ENCODE measurements at places on chromosomes 4 and X.

DNA sequence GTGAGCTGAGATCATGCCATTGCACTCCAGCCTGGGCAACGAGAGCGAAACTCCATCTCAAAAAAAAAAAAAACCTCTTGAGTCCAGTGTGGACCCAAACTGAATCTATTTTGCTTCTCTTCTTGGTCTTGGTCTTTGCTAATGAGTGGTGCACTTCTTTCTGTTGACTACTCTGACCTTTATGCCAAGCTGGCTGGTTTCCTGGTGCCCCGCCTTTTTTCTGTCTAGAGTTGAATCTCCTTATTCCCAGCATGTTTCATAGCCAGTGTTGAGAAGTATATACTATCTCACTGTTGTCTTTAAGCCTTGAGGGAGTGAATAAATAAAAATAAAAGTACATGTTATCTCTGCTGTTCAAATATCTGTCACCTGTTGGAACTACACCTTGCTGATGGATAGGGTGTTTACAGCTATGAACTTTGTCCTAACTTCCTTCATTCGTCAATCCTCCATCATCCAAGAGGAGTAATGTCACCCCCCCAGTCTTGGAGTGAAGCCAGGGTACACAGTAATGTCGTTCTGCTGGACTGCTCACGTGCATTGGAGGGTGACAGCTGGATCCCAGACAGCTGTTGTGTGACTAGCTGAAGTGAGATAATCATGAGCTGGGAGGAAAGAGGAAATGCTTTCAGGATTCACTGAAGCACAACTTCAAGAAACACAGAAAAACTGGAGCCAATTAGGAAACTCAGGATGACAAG is 99.3 kb upstream of the PRKG2 start:
- DNase-seq = no peak

- no peak for DNase-seq
These were observed 134.1 kb downstream of the ELOVL6 start for GRCh38 chr4:110064295-110064694.

- no peak for DNase-seq
These were observed 75.9 kb downstream of the C4orf51 start for GRCh38 chr4:145755802-145756201.

GRCh38 chr4:32768664-32769389 is 2048.7 kb downstream of the PCDH7 start:
- DNase-seq = no peak

DNA sequence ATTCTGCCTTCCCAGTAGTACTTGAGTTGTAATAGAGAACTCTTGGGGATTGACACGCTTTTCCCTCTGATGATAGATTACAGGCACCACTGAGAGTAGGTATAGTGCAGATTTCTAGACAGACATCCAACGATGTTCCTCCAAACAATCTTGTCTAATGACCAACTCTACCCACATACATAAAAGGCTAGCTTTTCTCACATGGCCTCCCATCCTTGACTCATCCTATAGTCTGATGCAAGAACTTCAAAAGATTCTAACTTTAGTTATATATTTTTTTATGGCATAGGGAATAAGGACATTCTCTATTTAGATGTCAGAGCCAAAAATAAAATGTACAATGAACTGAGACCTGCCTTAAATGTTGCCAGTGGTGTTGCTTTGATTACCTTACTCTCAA is 60.9 kb downstream of the GLRA2 start:
- DNase-seq = no peak

- DNase-seq = no peak
These were observed 18.7 kb downstream of the YIPF7 start for GRCh38 chr4:44632733-44633132.

DNA sequence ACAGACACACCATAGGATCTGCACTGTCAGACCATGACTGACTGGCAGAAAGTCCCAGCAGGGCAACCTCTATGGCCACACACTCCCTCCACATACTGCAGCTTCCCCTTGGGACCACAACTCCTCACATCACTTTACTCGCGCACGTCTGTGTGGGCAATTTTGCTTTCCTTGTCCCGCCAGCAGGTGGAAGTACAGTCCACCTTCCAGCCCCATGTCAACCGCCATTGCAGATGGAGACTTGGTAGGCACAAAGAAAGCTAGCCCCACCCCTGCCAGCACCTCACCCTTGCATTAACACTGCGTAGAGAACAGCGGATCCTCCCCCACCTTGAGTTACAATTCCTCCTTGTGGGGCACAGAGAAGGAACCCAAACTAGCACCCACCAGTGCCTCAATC is 74.4 kb upstream of the NAP1L2 start:
- DNase-seq = no peak

GRCh38 chr4:123841447-123842121 is 445.0 kb downstream of the SPRY1 start:
- DNase-seq = no peak

DNA sequence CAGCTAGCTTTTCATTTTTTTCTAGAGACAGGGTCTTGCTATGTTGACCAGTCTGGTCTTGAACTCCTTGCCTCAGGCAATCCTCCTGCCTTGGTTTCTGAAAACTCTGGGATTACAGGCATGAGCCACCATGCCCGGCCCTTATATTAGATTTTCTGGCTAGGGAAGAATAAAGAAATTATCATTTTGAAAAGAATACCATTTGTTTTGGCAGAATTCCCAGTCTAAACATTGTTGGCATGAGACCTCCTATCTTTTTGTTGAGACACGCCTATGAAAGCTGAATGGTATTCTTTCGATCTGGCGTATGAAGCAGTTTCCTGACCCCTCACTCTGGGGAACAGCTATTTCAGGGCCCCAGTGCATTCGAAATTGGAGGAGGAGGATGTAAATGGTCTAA is 107.0 kb downstream of the REPS2 start:
- DNase-seq = no peak

DNA sequence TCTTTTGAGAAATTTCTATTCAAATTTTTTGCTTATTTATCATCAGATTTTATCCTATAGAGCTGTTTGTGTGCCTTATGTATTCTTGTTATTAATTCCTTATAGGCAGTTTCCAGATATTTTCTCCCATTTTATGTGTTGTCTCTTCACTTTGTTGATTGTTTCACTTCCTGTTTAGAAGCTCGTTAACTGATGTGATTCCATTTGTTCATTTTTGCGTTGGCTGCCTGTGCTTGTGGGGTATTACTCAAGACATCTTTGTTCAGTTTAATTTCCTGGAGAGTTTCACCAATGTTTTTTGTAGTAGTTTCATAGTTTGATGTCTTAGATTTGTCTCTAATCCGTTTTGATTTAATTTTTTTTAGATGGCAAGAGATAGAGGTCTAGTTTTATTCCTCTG is 14.6 kb downstream of the ZNF718 start:
- no peak for DNase-seq

- no peak for DNase-seq
These were observed 15.9 kb downstream of the TMEM184C start for GRCh38 chr4:147633113-147633512.

DNA sequence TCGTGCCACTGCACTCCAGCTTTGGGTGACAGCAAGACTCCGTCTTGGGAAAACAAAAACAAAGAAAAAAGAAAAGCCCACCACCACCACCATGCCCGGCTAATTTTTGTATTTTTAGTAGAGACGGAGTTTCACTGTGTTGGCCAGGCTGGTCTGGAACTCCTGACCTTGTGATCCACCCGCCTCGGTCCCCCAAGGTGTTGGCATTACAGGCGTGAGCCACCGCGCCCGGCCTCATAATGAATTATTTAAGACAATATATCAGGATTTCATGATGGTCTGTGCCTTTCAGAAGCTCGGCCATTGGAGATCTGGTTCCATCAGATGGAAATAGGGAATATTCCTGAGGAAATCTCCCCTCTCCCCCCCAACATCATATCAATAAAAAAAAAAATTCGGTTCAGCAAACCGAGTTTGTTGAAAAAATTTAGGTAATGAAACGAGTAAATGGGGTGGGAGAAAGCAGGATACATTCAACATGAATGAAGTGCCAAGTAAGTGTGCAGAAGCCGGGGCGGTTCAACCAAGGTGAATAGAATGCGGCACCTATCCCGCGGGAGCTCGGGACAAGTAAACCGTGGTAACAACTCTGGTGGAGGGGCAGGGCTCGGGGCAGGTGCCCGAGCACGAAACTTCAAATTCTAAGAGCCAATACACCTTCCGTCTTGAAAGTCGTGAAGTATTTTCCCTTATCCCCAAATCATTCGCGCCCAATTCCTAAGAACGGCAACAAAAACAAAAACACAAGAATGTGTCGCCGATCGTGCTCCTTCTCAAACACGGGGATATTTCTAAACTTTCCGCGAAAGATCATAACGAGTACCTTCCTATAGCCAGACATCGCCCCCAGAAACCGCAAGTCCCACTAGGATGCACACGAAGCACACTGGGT is 773 bp upstream of the TXLNG start:
- no peak for DNase-seq

GRCh38 chrX:68708503-68709290 is 61.2 kb downstream of the STARD8 start:
- DNase-seq = no peak

DNA sequence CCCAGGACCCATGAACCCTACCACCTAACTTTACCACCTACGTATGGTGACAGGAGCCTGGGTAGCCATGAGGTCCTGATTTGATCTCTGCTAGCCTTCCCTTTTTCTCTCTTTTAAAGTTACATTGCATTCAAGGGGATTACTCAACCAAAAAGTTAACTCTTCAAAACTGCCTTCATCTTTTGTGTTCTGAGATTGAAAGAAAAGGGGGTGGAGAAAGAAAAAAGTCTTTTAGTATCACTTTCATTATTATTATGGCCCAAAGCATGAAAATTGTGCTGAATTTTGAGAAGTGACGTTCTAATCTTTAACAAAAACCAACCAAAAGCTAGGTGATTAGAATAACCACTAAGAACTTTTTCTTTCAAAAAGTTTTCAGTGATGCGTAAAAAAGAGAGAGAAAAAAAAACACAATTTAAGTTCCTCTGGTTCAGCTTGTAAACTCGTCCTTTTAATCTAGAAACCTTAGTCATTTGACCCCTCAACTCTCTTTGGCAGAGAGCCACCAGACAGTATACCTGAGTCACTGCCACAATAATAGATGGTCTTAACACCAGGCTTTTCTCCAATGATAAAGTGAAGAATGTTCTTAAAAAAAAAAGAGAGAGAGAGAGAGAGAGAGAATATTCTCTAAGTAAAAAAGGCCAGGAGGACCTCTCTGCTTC is 347.4 kb upstream of the FGF13 start:
- DNase-seq = no peak

- DNase-seq = no peak
These were observed 57.1 kb upstream of the GUCY1A1 start for GRCh38 chr4:155609455-155610059.

DNA sequence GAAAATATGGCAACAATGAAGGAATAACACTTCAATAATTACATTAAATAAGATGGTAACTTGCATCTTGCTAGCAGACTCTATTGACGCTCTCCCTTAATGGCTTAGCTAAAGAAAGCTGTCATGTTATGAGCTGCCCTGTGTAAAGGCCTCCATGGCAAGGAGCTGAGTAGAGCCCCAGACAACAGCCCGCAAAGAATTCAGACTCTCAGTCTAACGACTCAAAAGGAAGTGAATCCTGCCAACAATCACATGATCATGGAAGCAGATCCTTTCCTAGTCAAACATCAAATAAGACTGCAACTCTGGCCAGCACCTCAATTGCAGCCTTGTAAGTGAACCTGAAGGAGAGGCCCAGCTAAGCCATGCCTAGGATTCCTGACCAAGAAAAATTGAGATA is 157.6 kb downstream of the MAB21L2 start:
- no peak for DNase-seq

DNA sequence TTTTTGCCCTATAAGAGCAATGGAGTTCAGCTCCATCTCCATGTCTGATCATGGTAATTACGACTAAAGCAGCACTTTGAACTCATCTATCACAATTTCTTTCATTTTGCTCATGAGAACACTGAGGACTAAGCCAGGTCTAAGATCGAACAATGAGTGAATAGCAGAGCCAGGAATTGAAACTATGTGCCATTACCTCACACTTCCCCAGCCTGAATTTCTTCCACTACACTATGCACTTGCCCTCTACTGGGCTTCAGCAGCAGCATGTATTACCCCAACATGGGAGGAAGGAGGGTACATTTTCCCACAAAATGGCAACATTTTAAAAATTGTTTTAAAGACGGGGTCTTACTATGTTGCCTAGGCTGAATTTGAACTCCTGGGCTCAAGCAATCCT is 274.7 kb upstream of the FGF13 start:
- no peak for DNase-seq

GRCh38 chr4:98517218-98518021 is 141.0 kb downstream of the TSPAN5 start:
- no peak for DNase-seq

- no peak for DNase-seq
These were observed 8.8 kb downstream of the TET2 start for GRCh38 chr4:105155426-105155825.

DNA sequence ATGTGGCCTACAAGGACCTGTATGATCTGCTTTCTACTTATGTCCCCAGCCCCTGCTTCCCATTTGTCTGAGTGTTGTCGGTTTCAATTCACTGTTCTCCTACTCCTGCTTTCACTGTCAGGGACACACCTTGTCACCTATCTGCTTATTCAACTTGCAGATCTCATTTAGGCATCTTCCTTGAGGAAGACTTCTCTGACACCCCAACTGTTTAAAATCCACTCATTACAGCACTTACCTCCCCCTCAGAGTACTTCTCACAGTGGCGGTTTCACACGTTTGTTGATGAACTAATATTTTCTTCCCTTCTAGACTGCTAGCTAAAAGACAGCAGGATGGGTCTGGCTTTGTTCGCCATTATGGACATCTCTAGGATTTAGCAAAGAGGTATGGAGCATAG is 279.9 kb upstream of the TET2 start:
- DNase-seq = no peak

- DNase-seq = no peak
These were observed 2.1 kb downstream of the EBP start for GRCh38 chrX:48523682-48524081.

DNA sequence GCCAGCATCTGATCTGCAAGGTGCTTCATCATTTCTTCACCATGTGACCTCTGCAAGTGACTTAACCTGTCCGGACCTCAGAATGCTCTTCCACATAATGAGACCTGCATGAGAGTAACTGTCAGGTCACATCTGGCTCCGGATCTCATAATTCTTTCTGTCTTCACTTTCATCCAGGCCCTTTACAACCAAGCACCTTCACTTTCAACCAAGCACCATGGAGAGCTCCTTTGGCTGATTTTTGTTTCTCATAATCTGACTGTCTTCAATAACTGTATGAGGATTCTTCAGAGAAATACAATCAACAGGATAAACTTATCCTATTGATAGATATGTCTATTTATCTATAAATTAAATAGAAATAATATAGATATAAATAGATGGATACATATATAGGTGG is 148.1 kb downstream of the VCX3A start:
- no peak for DNase-seq

- no peak for DNase-seq
These were observed 1779.0 kb downstream of the PCDH7 start for GRCh38 chr4:32499171-32499570.

DNA sequence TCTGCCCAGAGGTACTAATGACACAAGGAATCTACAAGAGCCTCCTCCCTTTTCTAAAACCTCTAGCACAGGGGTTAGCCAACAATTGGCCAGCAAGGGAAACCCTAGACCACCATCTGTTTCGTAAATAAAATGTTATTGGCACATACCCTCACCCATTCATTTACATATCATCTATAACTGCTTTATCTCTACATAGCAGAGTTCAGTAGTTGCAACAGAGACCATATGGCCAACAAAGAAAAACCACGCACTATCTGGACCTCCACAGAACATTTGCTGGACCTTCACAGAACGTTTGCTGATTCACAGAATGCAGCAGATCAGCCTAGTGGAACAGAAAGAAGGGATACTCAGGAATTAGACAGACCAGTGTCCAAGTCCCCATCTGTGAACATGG is 9.4 kb downstream of the SLC2A9 start:
- no peak for DNase-seq
